Activated CD4-positive, alpha-beta T cell treated with anti-CD3 and anti-CD28 coated beads, Interleukin-2, amount 50 U/mL, for 1 hour (primary cell): ENCODE measurements at places on chromosomes 5 and 9.

GRCh38 chr5:4065472-4066320 lies 470.1 kb downstream of the IRX1 start:
- no peak for DNase-seq

DNA sequence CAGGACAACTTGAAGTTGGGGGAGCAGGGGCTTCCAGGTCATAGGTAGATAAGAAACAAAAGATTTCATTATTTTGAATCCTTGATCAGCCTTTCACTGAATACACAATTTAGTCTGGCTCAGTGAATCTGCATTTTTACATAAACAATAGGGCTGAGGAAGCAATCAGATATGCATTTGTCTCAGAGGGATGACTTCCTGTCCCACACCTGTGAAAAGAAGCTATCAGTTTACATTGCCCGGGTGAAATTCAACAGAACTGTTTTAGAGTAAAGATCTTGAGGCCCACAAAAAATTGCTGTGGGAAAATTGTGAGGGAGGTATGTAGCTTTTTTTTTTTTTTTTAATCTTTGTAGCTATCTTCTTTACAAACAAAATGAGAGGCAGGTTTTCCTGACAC lies 38.3 kb downstream of the DNAJB5 start:
- DNase-seq, result no peak

DNA sequence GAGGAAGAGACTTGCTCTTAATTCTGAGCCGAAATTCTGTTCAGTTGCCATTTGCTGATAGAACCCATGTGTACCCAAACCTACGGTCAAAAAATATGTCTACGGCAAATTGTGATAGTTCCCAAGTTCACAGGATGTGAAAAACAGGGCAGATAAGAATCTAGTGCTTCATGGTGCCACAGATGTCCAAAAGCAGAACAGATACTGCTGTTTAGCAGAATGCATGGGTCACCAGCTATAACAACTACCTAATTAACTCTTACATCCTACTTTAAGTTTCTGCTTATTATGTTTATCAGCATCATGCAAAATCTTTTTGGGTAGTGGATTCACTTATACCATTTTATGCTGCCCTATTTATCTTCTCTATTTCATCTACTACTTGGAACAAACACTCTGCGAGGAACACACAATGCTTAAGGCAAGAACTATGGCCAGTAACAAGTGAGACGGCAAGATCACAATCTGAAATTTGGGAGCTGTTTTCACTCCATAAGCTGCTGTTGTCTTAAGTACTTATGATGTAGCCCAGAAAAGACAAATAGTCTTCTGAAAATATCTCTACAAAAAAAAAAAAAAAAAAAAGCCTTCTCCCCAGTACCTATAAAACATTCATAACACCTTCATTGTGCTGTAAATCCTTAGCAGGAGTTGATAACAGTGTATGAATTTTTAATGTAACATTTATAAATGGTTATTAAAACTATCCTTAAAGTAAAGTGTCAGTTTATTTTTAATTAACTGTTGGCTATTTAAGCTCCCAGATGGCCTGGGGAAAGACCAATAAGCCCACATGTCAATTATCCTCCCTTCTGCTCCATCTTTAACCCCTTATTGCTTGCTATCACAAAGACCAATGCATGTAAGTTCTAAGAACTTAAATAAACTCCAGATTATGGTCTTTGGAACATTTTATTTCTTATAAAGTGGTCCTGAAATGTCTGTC lies 232.3 kb downstream of the TLR4 start:
- no peak for DNase-seq

GRCh38 chr5:1767524-1768282 lies 31.9 kb downstream of the MRPL36 start:
- DNase-seq, result no peak

DNA sequence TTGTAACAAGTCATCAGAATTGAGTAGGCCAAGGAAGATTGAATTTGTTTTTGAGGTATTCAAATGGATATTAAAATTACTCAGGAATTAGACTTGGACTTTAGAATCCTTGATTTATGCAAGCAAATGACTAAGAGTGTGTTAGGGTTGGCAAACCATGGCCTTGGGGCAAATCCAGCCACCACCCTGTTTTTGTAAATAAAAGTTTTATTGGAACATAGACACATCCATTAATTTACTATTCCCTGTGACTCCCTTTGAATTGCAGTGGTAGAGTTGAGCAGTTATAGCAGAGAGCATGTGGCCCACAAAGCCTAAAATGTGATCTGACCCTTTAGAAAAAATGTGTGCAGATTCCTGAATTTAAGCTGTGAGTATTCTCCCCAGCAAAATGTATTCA lies 115.6 kb downstream of the WDR70 start:
- DNase-seq, result no peak

GRCh38 chr5:163508753-163509152 lies 3.3 kb downstream of the MAT2B start:
- no peak for DNase-seq

DNA sequence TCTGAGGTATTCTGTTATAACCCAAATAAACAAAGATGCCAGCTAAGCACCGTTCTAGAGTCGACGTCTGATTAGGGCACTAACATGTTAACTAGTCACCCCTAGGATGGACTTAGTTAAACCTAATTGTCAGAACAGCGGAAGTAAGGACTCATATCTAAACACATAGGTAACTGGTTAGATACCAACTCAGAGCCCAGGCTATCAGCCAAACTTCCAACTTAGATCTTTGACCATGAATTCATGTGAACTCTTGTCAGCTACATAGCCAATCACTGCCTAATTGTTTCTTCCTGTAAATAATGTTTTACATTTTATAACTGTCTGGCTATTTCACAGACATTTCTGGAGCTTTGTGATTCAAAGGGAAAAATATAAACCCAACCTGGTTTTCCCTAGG lies 84.3 kb upstream of the DHFR start:
- DNase-seq, result no peak

- no peak for DNase-seq
These were observed 43.4 kb upstream of the CDKN2B start for GRCh38 chr9:22052376-22052945.

GRCh38 chr5:35369965-35370790 lies 139.9 kb upstream of the PRLR start:
- no peak for DNase-seq

GRCh38 chr5:13653709-13654108 lies 290.8 kb downstream of the DNAH5 start:
- DNase-seq, result no peak

GRCh38 chr5:39072925-39073766 lies 1.1 kb downstream of the RICTOR start:
- DNase-seq, result peak; percentile 25

DNA sequence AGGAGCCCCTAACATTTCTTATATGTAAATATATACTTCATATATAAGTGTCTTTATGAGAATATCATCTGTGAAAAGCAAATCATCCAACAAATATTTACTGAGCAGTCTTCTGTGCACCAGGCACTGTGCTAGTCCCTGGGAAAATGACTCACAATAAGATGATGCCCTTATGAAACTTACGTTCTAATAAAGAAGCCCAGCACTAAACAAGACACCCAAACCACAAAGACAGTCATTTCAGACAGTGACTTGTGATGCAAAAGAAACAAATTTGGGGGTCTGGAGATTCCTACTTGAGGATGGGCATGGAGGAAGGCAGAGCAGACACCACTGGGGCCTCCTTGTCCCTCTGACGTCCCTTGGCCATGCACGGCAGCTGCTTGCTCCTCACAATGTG lies 30.6 kb upstream of the PPP1R2B start:
- no peak for DNase-seq

- no peak for DNase-seq
These were observed 120.1 kb downstream of the BOD1 start for GRCh38 chr5:173496129-173496882.
